ENCODE measurements at places on chromosomes 16 and 17.
A peak's percentile ranks its signal among the peaks of the same experiment; 100 is the strongest.

- no peak for DNase-seq
Measured at GRCh38 chr17:78734793-78735641, 47.1 kb downstream of the CYTH1 start.

GRCh38 chr16:49111351-49111750 is 170.3 kb downstream of the CBLN1 start:
- DNase-seq = no peak

DNA sequence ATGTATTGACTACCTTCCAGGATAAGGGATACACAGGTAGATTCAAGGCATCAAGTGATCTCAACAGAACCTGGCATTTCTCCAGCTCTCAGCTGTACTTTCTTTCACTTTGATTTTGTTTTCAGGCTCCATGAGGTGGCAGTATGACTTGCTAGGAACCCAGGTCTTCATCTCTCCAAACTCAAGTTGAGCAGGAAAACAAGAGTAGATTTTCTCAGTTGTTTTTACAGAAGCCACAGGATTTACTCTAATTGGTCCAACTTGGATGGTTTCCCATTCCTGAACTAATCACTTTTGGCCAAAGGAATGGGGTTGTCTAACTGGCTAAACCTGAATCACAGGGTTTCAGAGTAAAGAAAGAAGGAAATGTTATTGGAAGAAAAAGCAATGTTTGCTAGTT is 146.6 kb downstream of the TRIM37 start:
- DNase-seq = peak; percentile 26

GRCh38 chr17:62100055-62100454 is 35.0 kb upstream of the MED13 start:
- no peak for DNase-seq

DNA sequence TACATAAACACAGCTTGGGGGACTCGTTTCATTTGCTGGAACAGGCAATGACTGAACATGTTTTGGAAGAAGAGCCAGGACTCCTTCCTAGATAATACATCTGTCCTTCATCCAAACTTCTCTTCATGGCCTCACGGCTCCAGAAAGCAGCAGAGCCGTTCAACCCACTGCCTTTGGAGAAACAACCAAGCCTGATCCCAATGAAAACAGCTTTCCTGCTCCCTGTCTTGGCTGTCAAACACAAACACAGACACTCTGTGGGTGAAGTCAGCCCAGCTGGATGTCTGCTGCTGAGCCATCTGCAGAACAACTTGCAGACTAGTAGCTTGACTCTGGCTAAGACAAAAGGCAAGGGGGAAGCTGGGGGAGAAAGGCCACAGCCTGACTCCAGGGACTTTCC is 345.1 kb upstream of the PSMD7 start:
- DNase-seq = peak; percentile 23

- DNase-seq = no peak
Measured at GRCh38 chr16:51523400-51523799, 372.3 kb upstream of the SALL1 start.

DNA sequence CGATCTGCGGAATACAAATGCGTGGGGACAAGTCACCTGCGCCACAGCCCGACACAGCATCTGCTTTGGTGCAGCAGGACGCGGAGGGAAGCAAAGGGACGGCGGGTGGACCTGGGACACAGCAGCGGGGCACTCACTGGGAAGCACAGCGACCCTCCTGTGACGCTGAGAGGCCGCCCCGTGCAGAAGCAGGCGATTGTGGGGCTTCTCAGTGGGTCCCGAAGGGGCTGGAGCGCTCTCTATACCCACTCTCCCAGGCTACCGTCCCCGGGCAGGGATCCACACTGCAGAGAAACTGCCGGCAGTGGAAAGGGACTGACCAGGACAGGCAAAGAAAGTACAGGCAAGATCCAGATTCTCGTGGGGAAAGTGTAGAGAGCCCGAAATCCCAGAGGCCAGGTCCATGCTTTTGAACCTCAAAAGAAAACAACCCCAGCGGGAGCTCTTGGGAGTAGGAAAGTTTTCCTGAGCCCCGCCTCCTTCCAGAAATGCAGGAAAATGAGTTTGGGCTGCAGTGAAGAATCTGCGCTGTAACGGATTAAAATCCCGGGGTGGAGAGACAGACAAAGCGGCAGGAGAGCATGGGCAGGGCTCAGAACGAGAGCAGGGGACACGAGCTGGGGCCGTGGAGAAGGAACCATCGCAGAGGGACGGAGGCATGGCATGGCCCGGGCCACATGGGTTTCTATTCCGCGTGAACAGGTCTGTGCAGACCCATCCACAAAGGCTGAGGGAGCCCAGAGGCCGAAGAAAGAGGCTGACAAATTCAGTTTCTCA is 12.7 kb downstream of the COX4I1 start:
- DNase-seq = no peak

GRCh38 chr16:76502555-76502954 is 225.4 kb downstream of the CNTNAP4 start:
- DNase-seq = no peak
